Foreskin keratinocyte (primary cell): ENCODE measurements at places on chromosomes 1 and 21. TPM values are rescaled to one million over a fixed set of nuclear protein-coding genes. Genes with fewer than 3 reads are reported as not detected.

GRCh38 chr1:150576794-150577556, 2.4 kb downstream of the MCL1 start:
- DNase-seq = no peak

DNA sequence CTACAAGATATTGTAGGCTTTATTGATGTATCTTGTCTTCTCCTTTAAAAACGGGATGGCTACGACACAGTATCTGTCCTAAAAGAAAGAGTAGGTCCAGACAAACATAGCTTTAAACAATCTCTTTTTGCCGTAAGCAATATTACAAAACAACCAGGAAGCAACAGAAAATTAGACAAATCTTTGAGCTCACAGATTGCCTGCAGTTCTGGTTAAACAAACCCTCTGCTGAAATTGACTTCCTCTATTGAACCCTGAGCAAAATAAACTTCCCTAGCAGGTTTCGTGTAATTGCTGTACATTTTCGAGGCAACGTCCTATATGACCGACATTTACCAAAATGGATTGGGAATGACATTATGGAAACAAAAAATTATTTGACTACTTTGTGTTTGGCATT, 50.6 kb downstream of the CHML start:
- DNase-seq = no peak

- no peak for DNase-seq
Observed at GRCh38 chr1:117015724-117016123, 14.2 kb downstream of the CD101 start.

GRCh38 chr1:197715806-197716205, 59.5 kb downstream of the DENND1B start:
- no peak for DNase-seq

- DNase-seq = no peak
Observed at GRCh38 chr21:19712441-19712840, 1285.8 kb upstream of the NCAM2 start.

- DNase-seq = no peak
Observed at GRCh38 chr1:2826736-2827292, 25.3 kb upstream of the TTC34 start.

DNA sequence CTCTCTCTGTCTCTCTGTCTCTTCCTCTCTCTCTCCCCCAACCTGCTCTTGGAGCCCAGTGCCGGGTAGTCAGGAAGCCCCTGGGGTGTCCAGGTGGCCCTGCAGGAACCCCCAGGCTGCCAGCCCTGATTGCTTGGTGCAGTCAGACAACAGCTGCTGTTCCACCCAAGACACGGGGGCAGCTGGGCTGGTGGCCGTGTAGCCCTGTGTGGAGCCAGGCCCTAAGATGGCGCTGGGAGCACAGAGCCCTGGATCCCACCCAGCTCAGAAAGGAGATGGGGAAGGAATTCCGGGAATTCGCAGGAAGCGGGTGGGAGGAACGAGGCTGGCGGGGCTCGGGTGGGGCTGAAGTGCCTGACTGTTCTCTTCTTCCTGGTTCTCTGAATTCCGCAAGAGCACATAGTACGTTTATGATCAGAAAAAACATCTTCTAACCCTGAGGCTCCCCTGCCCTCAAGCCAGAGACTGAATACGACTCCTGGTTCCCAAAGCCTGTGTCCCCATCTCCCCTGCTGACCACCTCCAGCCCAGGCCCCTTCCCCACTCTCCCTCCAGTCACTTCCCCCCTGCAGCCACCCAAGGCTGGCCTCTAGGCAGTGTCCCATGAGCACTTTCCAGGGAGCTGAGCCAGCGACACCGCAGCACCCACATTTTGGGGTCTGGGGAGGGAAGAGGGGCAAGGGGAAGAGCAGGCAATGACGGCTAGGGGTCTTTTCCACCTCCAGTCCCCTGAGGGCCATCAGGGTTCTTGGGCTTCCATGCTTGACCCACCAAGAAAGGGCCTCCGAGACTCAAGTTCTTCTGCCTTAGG, 55.0 kb downstream of the WNT9A start:
- DNase-seq = no peak

- DNase-seq = no peak
Observed at GRCh38 chr1:210291786-210292230, 36.9 kb upstream of the HHAT start.

The HCN3 gene
- total RNA-seq = 2.2 and 3.4 TPM in 2 replicates

The CFAP45 gene
- total RNA-seq = 1.0 and 1.3 TPM in 2 replicates

The TNFRSF4 gene
- total RNA-seq = not detected in 2 replicates

The HPCAL4 gene
- not detected in 2 replicates for total RNA-seq
